Mesendoderm (in vitro differentiated cells): ENCODE measurements at places on chromosomes 13 and 19.

DNA sequence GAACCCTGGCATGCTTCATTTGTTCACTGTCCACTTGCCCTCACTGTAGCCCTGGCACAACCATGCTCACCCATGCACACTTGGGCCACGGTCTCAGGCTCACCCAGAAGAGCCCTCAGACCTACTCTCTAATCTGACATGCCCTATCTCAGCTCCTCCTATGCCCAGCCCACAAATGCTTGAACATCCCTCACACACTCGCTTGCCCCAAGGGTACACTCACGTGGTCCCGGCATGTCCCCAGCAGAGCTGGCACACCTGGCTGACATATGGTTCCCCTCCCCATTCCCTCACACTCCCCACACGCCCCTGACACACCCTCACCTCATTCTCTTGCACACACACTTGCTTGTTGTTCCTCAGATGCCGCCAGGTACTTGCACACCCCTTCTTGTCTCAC is 55.7 kb downstream of the MAP4K1 start:
- H3K4me1 ChIP-seq = no peaks in the 10 kb centered on the region
- no peak overlapping the region for H3K4me3 ChIP-seq
- no peaks in the 10 kb centered on the region for H3K36me3 ChIP-seq
- no peak for DNase-seq
- H3K27me3 ChIP-seq = no peaks in the 10 kb centered on the region

- no peaks in the 10 kb centered on the region for H3K36me3 ChIP-seq
- peak; percentile 4 for DNase-seq
- H3K27ac ChIP-seq = peak overlapping the region; percentile 74
- H3K4me1 ChIP-seq = no peaks in the 10 kb centered on the region
Observed at GRCh38 chr19:19820774-19821320, 703 bp downstream of the ZNF506 start.

GRCh38 chr13:110156301-110157049 is 150.5 kb downstream of the COL4A1 start:
- no peak overlapping the region for H3K4me3 ChIP-seq
- H3K27ac ChIP-seq = no peak overlapping the region
- DNase-seq = no peak
- H3K36me3 ChIP-seq = peaks cover 4% of the 10 kb centered on the region
- no peaks in the 10 kb centered on the region for H3K4me1 ChIP-seq
- no peaks in the 10 kb centered on the region for H3K27me3 ChIP-seq

GRCh38 chr13:108274718-108275117 is 5.2 kb downstream of the TNFSF13B start:
- DNase-seq = no peak
- H3K4me1 ChIP-seq = no peaks in the 10 kb centered on the region
- no peak overlapping the region for H3K27ac ChIP-seq
- no peaks in the 10 kb centered on the region for H3K36me3 ChIP-seq
- H3K4me3 ChIP-seq = no peak overlapping the region

DNA sequence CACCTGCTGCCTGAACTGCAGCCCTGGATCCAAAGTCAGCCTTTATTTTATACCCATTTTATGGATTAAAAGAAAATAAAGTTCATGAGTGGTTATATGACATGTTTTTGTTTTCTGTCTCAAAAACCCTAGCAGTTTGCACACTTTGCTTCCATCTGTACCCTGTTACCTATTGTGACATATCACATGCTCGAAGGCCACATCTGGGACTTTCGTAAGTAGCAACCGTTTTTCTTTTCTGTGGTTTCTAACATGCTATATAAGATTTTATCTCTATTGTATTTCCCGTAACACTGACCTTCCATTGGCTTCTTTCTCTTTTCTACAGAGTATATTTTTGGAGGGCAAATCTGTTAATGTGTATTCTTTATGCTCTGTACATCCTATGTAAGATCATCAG is 1007.2 kb downstream of the PCDH9 start:
- no peaks in the 10 kb centered on the region for H3K36me3 ChIP-seq
- DNase-seq = no peak
- peaks cover 5% of the 10 kb centered on the region for H3K4me1 ChIP-seq
- no peak overlapping the region for H3K4me3 ChIP-seq
- H3K27me3 ChIP-seq = no peaks in the 10 kb centered on the region
- no peak overlapping the region for H3K27ac ChIP-seq
